Type B pancreatic cell (in vitro differentiated cells): ENCODE measurements at places on chromosomes 11 and 22. TPM values are rescaled to one million over a fixed set of nuclear protein-coding genes. Genes with fewer than 3 reads are reported as not detected.

- no peaks in the 10 kb centered on the region for H3K4me1 ChIP-seq
- DNase-seq = peak; percentile 34
- H3K36me3 ChIP-seq = no peaks in the 10 kb centered on the region
- peaks cover 26% of the 10 kb centered on the region for H3K27me3 ChIP-seq
- H3K27ac ChIP-seq = no peak overlapping the region
These were observed 919.1 kb downstream of the BRD1 start for GRCh38 chr22:48908547-48908946.

DNA sequence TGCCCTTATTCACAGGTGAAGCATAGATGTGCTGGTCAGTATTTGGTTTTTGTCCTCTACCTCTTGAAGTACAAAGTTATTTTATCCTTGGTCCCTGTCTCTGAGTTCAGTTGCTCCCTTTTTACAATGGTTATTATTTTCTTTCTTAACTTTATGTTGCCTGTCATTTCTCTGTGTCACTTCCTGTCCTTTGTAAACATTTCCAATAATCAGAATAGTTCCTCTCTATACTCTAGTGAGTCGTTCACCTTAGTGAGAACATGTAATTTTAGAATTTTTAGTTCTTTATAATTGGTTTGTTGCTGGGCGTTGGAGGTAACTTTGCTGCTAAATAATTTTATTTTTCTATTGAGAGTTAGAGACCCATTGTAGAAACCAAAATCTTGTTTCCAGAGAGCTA lies 16.0 kb downstream of the CSTPP1 start:
- no peak overlapping the region for H3K4me3 ChIP-seq
- no peak overlapping the region for H3K27ac ChIP-seq
- H3K27me3 ChIP-seq = no peaks in the 10 kb centered on the region
- peaks cover 29% of the 10 kb centered on the region for H3K4me1 ChIP-seq

DNA sequence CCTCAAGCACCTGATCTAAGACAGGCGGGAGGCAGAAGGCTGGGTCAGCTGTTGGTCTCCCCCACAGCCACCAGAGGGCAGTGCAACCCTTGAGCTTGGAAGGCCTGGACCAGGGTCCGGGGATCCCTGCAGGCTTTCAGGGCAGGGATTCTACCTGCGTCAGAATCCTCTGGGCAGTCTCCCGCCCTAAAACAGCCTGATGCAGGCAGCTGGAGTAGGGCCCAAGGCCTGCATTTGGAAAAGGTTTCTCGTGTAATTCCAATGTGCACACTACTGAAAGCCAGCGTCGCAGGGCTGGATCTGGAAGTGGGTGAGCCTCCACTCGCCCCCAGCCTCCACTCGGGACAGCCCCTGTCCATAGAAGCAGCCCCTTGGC lies 31.8 kb downstream of the BID start:
- peaks cover 4% of the 10 kb centered on the region for H3K36me3 ChIP-seq
- H3K27me3 ChIP-seq = no peaks in the 10 kb centered on the region
- H3K27ac ChIP-seq = peak overlapping the region; percentile 32
- H3K4me1 ChIP-seq = peaks cover 3% of the 10 kb centered on the region
- DNase-seq = peak; percentile 87

DNA sequence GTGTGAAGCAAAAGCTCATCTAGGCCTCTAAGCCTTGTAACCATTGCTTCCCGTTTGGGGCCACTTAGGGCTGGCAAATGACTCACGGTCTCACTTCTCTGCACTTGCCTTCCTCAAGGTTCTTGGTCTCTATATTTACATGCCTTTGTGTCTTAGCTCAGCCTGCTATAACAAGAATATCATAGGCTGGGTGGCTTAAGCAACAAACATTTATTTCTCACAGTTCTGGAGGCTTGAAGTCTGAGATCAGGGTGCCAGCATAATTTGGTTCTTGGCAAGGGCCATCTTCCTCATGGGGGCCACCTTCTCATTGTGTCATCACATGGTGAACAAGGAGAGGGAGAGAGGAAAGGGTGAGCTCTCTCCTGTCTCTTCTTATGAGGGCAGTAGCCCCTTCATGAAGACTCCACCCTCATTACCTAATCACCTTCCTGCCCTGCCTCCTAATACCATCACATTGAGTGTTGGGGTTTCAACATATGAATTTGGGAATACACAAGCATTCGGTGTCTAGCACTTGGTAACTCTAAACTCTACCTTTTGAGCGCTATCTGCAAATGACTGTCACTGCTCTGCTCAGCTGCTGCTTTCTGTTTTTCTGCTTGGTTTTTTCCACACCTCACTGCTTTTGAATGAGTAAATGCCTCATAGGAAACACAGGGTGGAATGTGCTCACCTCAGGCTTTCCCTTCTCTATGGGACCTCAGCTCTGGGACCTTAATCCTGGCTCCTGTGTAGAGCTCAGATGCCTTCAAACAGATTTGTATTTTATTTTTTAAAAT lies 16.2 kb upstream of the ME3 start:
- H3K27ac ChIP-seq = no peak overlapping the region
- H3K36me3 ChIP-seq = no peaks in the 10 kb centered on the region
- DNase-seq = no peak
- no peaks in the 10 kb centered on the region for H3K27me3 ChIP-seq

- H3K36me3 ChIP-seq = no peaks in the 10 kb centered on the region
- H3K4me1 ChIP-seq = no peaks in the 10 kb centered on the region
- H3K27me3 ChIP-seq = peaks cover 22% of the 10 kb centered on the region
- no peak for DNase-seq
These were observed 102.6 kb downstream of the TMPRSS5 start for GRCh38 chr11:113603277-113604059.

DNA sequence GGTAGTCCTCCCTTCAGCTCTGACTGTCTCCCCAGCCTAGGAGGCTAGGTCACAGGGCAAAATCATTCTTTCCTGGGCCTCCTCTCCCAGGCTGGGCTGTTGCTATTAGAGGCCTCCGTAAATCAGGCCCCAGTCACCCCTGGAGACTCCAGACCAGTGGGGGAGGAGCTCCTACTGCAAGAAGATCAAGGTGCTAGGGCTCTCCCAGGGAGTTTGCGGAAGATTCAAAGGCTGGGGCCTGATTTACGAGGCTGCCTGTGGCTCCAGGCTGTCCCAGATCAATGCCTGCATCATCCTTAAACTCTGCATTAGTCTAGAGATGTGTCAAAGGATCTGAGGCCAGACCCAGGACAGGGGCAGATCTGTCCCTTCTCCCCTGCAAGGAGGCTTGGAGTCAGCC lies 346.2 kb downstream of the TENM4 start:
- no peak for DNase-seq
- no peaks in the 10 kb centered on the region for H3K27me3 ChIP-seq
- H3K4me3 ChIP-seq = no peak overlapping the region
- peaks cover 47% of the 10 kb centered on the region for H3K4me1 ChIP-seq
- H3K36me3 ChIP-seq = no peaks in the 10 kb centered on the region

- no peak overlapping the region for H3K27ac ChIP-seq
- H3K4me1 ChIP-seq = peaks cover 39% of the 10 kb centered on the region
- H3K27me3 ChIP-seq = no peaks in the 10 kb centered on the region
- H3K4me3 ChIP-seq = no peak overlapping the region
- DNase-seq = no peak
- no peaks in the 10 kb centered on the region for H3K36me3 ChIP-seq
These were observed 19.5 kb downstream of the KIAA0930 start for GRCh38 chr22:45221201-45221600.

GRCh38 chr11:13152264-13152663 lies 125.3 kb upstream of the BMAL1 start:
- H3K4me3 ChIP-seq = no peak overlapping the region
- H3K4me1 ChIP-seq = no peaks in the 10 kb centered on the region
- H3K36me3 ChIP-seq = no peaks in the 10 kb centered on the region
- H3K27ac ChIP-seq = no peak overlapping the region

- no peaks in the 10 kb centered on the region for H3K27me3 ChIP-seq
- peaks cover 35% of the 10 kb centered on the region for H3K36me3 ChIP-seq
- H3K27ac ChIP-seq = peak overlapping the region; percentile 91
- DNase-seq = no peak
These were observed 9.5 kb upstream of the ST3GAL4 start for GRCh38 chr11:126345759-126346585.

DNA sequence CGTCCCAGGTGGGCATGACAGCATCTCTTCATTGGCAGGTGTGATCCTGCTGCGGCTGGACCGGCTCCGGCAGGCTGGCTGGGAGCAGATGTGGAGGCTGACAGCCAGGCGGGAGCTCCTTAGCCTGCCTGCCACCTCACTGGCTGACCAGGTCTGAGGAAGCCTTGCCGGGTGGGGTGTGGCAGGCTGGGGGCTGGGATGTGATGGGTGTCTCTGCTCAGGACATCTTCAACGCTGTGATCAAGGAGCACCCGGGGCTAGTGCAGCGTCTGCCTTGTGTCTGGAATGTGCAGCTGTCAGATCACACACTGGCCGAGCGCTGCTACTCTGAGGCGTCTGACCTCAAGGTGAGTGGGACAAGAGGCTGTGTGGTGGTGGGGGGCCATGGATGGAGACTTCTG lies 3.5 kb downstream of the LARGE2 start:
- peak; percentile 68 for DNase-seq
- peak overlapping the region; percentile 58 for H3K27ac ChIP-seq
- H3K27me3 ChIP-seq = peaks cover 28% of the 10 kb centered on the region
- H3K4me3 ChIP-seq = peak overlapping the region; percentile 20
- peaks cover 17% of the 10 kb centered on the region for H3K4me1 ChIP-seq

DNA sequence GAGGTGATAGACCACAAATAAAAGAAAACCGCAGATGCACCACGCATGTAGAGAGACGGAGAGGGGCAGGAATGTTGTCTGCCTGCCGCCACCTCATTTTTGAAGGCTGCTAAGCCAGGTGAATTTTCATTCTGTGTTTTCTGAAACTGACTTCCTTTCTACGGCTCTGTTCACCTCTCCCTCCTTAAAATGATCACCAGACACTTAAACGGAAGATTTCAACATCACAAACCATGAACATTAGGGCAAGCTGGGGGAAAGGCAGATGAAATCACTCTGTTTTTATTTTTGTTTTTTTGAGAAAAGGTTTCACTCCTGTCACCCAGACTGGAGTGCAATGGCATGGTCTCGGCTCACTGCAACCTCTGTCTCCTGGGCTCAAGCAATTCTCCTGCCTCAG lies 232.4 kb downstream of the MIAT start:
- H3K4me1 ChIP-seq = peaks cover 40% of the 10 kb centered on the region
- no peak for DNase-seq
- no peak overlapping the region for H3K27ac ChIP-seq
- peaks cover 29% of the 10 kb centered on the region for H3K27me3 ChIP-seq
- H3K4me3 ChIP-seq = no peak overlapping the region

GRCh38 chr11:2149864-2150847 lies 10.9 kb downstream of the INS start:
- peaks cover 22% of the 10 kb centered on the region for H3K4me1 ChIP-seq
- H3K27ac ChIP-seq = peak overlapping the region; percentile 67
- peak overlapping the region; percentile 36 for H3K4me3 ChIP-seq
- H3K27me3 ChIP-seq = peaks cover 48% of the 10 kb centered on the region
- no peaks in the 10 kb centered on the region for H3K36me3 ChIP-seq

DNA sequence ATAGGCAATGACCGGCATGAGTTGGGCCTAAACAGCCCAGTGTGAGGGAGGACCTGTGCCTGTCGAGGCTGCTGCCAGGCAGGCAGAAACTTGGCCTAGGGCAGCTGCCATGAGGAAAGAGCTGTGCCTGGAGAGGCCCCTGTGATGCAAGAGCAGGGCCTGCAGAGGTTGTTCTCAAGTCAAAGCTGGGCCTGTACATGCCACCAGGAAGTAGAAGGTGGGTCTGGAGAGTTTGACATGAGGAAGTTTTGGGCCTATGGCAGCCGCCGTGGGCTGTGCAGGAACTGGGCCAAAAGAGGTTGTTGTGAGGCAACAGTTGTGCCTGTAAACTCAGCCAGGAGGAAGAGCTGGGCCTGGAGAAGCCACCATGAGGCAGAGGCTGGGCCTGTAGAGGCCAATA lies 43.2 kb downstream of the OR4C45 start:
- H3K36me3 ChIP-seq = no peaks in the 10 kb centered on the region
- H3K4me3 ChIP-seq = no peak overlapping the region

GRCh38 chr22:34913826-34914225 lies 152.1 kb upstream of the ISX start:
- no peak overlapping the region for H3K27ac ChIP-seq
- H3K4me3 ChIP-seq = no peak overlapping the region
- peaks cover 5% of the 10 kb centered on the region for H3K4me1 ChIP-seq
- H3K27me3 ChIP-seq = peaks cover 5% of the 10 kb centered on the region
- no peaks in the 10 kb centered on the region for H3K36me3 ChIP-seq

GRCh38 chr11:69010964-69011623 lies 2.0 kb downstream of the MRGPRF start:
- H3K27me3 ChIP-seq = peaks cover 8% of the 10 kb centered on the region
- H3K4me3 ChIP-seq = peak overlapping the region; percentile 49
- no peak for DNase-seq
- H3K27ac ChIP-seq = no peak overlapping the region

DNA sequence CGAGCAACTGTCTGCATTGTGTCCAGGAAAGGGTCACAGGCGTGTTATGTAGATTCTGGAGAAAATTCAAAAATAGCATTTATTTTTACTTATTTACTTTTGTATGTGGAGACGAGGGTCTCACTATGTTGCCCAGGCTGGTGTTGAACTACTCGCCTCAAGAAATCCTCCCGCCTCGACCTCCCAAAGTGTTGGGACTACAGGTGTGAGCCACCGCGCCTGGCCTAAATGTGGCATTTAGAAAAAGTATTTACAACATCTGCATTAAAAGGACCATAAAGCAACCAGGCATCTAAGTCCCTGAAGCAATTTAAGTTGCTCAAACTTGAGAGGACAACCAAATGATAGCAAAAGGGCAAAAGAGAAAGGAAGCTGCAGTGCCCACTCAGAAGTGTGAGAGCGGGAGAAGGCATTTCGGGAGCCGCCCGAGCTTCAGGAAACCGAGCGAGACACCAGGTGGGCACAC lies 595 bp downstream of the TRIM66 start:
- no peak for DNase-seq
- peaks cover 25% of the 10 kb centered on the region for H3K4me1 ChIP-seq
- peak overlapping the region; percentile 92 for H3K4me3 ChIP-seq
- H3K36me3 ChIP-seq = peaks cover 34% of the 10 kb centered on the region

DNA sequence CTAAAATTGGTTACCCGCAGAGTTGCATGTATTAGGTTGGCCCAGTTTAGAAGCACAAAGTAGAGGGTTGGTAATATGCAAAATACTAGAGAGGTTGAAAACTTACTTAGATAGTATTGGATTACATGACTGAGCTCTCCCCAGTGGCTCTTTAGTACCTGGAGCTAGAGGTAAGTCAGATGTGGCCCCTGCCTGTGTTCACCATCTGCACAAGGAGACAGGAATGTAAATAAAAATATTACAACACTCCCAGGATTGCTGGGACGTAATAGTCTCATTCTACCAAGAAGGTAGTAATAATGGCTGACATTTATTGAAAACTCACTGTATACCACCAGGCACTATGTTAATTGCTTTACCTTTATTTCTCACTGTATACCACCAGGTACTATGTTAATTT lies 129.6 kb downstream of the SLC17A6 start:
- no peaks in the 10 kb centered on the region for H3K4me1 ChIP-seq
- H3K4me3 ChIP-seq = no peak overlapping the region
- H3K27me3 ChIP-seq = peaks cover 5% of the 10 kb centered on the region
- H3K27ac ChIP-seq = no peak overlapping the region
- H3K36me3 ChIP-seq = no peaks in the 10 kb centered on the region

- DNase-seq = no peak
- no peak overlapping the region for H3K4me3 ChIP-seq
- H3K27me3 ChIP-seq = no peaks in the 10 kb centered on the region
- no peaks in the 10 kb centered on the region for H3K4me1 ChIP-seq
These were observed 11.6 kb downstream of the UCP3 start for GRCh38 chr11:73997120-73997770.

- H3K4me3 ChIP-seq = peak overlapping the region; percentile 91
- H3K27ac ChIP-seq = no peak overlapping the region
- H3K36me3 ChIP-seq = peaks cover 34% of the 10 kb centered on the region
- H3K4me1 ChIP-seq = peaks cover 24% of the 10 kb centered on the region
These were observed 4.5 kb downstream of the MPPED2 start for GRCh38 chr11:30581675-30582074.

OR52H1 gene
- not detected in 2 replicates for total RNA-seq

TMPRSS5 gene
- 0.81 and 2.6 TPM in 2 replicates for total RNA-seq

MMP8 gene
- not detected in 2 replicates for total RNA-seq

RFPL3 gene
- 0.24 TPM in 1 of 2 replicates, not detected in the other for total RNA-seq

APOL4 gene
- 0.67 and 1.4 TPM in 2 replicates for total RNA-seq

TECTA gene
- 0.86 and 2.3 TPM in 2 replicates for total RNA-seq

CTSW gene
- total RNA-seq = not detected in 2 replicates
